ENCODE measurements at places on chromosomes 7 and 10.
A peak's percentile ranks its signal among the peaks of the same experiment; 100 is the strongest.

DNA sequence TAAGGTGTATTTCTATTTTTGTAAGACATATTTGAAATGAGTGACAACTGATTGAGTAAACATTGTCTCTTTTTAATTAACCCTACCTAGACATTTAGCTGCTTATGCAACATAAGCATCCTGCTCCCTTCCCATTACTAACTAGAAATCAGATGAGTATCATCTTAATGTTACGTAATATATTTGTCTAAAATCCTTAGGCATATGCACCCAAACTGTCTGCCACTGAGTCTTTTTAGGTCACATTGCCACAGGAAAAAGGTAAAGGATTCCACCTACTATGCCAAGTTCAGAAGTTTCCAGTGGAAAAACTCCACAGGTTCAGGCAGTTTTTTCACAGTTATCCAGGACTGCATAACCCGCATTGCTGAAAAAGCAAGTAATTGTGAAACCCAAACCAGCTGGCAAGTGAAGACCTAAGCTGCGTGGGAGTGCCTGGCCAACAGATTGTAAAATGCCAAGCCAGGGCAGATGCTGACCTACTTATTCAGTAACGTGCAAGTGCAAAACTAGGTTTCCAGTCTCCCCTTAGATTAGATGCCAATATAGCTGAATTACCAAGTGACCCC, 983.7 kb downstream of the GATA3 start:
- no peak for DNase-seq

GRCh38 chr7:122886357-122887081, at the start of gene CADPS2:
Gene CADPS2 (minus strand): TSS chr7:122886460. CDS start chr7:122886337, 123 bp downstream.
- DNase-seq, result no peak

GRCh38 chr10:21368022-21368582, 157.4 kb downstream of the SKIDA1 start:
- no peak for DNase-seq

DNA sequence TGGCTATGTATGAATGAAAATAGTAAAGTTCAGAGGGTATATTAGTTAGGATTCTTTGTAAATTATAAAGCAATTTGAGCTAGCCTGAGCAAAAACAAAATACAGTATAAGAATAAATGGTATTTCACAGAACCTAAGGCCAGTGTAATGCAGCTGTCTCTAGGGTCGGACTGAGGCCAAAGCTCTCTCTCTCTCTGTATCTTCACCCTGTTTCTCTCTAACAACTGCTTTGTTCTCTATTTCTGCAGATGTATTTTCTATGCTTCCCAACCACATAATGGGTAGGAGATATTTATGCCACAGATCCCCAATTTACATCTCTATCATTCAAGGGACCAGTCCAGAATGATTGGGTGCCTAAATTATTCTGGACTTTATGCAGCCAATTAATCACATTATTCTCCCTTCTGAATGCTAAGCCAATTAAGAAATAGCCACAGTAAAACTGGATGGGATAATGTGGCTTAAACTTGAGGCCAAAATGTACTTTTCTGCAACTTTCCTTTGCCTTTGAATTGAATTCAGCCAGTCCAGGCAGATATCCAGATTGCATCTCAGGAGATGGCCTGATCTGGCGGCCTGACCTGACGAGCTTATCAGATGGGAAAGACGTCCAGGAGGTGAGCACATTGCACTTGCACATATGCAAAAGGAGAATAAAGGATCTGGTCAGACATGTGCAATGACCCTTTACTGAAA, 24.6 kb upstream of the IMMP2L start:
- DNase-seq, result no peak

GRCh38 chr10:28842321-28842720, 165.0 kb downstream of the BAMBI start:
- no peak for DNase-seq

- no peak for DNase-seq
These were observed 5.1 kb downstream of the NPVF start for GRCh38 chr7:25223206-25223605.

DNA sequence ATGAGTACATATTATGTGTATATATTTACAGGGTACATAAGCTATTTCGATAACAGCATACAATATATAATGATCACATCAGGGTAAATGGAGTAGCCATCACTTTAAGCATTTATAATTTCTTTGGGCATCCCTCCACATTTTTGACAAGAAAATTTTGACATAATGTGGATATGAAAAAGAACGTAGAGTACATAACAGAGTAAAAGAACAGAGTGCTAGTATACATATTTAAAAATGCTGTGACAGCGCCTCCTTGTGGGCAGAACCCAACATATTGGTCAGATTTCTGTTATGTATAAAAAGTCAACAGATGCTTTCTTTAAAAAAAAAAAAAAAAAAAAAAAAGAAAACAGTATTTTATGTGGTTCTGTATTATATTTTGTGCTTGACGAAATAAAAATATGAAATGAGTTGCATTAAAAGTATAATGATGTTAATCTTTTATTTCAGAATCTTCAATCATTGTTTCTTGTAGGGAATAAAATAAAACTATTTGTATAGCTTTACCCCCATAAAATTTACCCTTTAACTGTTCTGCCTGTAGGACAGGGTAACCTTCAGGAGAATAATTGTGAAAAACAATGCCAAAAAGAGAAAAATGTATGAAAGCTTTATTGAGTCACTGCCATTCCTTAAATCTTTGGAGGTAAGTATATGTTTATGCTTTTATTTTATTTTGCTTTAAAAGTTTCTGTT, 18.3 kb upstream of the HBP1 start:
- DNase-seq, result peak; percentile 31

- DNase-seq, result no peak
These were observed 253.3 kb downstream of the PRPF18 start for GRCh38 chr10:13840036-13840435.

DNA sequence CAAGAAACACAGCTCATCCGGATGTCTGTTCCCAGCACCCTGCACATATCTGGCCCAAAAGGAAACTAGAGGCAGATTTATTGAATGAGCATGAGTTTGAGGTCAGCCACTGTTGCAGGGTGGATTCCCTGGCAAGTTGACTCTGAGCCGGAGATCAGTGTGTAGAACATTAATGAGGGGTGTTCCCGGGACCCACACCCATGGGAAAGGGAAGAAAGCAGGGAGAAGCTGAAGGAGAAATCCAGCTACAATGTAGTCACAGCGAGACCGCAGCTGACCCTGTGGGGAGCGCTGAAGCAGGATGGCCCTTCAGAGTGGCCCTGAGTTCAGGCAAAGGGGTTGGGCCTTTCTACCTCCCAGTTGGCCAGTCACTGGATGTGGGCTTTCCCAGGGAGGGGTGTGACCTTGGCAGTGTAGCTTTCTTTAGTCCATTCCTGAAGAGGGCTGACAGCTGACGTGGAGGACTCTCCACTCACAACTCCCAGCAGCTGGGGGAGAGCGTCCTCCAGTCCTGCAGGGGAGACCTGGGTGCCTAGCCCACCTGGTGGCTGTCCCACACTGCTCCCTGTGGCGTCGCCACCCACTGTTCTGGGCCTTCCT, 324.2 kb upstream of the ZMIZ1 start:
- DNase-seq, result no peak

DNA sequence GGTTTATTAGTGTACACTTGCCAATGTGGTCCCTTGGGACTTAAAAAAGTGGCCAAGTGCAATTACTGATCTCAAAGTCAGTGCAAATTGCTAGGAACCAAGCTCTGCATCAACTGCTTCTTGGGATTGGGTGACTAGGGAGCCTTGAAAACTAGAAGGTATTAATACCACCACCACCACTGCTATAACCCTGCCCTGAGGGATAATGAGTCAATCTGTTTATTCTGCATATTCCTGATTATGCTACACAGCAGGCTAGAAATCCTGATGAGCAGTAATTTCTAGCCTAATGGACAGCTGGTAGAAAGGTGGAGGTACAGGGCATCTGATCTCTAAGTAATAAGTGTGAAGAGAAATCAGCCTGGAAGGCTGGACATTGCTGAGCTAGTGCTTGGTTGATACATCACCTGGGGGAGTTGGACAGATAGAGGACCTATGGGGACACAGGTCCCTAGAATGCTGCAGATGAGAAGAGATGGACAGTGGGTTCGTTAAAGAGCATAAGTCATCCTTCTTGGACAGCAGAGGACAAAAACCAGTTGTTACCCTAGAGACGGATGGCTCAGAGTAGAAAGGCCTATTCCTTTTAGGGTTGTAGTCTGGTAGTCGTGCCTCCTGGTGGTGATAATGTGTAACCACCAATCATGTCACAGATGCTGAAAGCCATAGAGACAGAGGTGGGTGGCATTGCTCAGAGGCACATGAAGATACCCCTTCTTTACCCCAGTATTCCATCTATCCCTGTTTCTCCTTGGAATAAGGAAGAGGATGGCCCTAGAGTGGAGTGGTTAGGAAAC, 554.8 kb downstream of the SORCS1 start:
- DNase-seq, result no peak

GRCh38 chr10:29646238-29646902, 11.6 kb upstream of the SVIL start:
- no peak for DNase-seq

DNA sequence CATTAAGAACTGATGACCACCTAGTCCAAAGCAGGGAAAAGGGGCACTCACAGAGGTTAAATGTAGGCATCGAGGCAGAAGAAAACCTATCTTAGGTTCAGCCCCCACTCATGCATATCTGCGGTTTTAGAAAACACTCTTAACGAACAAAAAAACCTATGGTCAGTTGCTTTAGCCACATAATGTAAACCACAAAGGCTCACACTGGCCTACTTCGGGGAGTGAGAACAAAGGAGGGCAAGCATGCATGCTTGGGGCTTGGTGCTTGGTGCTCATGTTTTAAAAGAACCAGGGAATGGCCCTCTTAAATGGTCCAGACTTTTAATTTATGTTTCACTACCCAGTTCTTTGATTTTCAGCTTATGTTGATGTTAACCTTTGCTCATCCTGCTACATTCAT, 14.2 kb downstream of the INSYN2A start:
- no peak for DNase-seq

- DNase-seq, result peak; percentile 64
These were observed 73.1 kb upstream of the CAMK2B start for GRCh38 chr7:44398511-44398911.

DNA sequence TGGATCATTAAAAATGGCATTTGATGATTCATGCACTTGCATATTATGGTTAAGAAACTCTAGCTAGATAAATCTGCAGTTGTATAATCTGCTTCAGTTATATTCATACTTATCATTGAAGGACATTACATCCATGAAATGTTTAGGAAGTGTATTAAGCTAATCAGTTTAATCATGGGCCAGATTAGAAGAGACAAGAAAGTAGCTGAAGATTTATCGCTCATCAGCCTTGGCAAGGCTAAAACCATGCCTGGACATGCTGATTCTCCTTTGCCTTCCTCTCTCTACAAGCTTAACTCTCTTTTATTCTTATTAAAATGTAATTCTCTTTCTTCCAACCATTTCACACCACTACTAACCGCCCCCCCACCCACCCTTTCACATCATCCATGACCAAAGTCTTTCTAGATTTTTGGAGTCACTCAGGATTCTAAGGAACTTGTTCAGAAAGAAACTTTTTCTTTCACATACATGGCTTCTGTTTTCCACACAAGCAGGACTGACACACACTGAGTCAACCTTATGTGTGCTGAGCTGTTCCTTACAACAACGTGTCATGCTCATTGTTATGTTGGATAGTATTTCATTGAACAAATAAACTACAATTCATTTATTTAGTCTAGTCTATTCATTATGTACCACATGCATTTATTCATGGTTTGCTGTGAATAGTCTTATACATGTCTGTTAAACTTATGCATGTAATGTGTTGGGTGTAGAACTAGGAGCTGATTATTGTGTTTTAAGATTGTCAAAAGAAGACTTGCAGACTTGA, 227.3 kb upstream of the SP8 start:
- DNase-seq, result no peak

DNA sequence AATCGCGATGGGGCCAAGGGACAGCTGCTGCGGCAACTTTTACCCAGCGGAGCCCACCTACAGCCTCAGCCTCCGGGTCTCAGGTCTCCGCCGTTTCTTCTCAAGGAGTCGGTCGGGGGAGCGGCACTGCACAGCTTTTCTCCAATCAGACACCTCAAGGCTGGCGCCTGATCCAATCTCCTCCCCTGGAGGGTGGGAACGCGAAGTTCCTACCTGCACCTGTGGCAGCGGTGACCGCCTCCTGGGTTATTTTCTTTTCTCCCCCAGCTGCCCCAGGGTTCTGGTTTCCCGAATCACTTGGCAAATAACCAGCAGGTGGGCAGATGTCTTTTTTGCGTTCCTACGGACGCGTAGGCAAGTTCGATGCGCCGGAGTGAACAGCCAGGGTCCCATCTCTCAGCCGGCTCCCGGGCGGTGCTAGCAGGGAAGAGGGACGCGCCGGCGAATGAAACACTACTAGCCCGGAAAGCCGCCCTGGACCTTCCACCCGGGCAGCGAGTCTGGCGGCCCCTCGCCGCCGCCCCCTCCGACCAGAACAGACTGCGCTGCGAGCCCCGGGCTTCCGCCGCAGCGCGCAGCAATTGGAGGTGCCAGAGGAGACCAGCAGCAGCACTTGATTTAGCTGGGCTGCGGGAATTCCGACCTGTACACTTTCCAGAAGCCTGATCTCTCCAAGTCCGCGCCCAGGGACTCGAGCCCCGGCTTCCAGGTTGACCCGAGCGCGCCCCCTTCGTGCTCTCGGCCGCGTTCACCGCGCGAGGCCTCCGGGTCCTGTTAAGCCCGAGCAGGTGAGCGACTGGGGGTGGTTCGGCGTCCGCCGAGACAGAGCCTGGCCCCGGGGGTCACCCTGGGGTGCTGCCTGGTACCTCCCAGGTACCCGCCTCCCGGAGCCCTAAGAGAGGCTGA, at the start of gene PRR15:
Gene PRR15 (plus strand): TSS at position 246 of the 906 bp plus-strand sequence. CDS start 2,495 bp downstream, outside the sequence.
- peak; percentile 49 for DNase-seq

DNA sequence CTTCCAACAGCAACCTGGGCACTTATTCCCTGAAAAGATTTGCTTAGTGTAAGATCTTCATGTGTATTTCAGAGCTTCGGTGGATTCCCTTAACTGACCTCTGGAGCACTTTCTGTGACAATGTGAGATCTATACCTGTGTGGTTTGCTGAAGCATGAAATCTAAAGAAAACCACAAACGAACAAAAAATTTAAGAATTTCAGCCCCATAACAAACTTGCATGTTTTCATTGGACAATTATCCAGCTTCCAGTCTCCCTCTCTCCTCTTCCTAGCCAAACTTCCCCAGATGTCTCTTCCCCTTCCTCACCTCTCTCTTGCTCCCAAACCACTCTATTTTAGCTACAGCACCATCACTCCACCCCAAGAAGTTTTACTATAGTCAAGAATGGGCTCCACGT, 279.9 kb upstream of the SORCS1 start:
- DNase-seq, result no peak

DNA sequence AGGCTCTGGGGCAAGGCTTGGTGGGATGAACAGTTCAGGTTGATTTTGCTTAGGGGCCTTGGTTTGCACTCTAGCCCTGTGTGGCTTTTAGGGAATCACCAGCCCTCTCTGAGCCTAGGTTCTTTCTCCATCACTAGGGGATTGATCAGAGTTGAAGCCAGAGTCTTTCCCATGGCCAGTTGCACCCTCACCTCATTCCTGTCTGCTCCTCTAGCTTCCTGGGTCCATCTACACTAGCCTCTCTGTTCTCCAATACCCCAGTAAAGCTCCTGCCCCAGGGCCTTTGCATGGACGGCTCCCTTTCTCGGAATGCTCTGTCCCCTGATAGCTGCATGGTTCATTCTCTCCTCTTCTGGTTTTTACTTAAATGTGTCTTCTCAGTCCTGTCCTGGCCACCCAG, 40.4 kb downstream of the SORCS3 start:
- DNase-seq, result no peak
